ENCODE measurements at places on chromosomes 3 and 15.

GRCh38 chr3:120284747-120285507 lies at the start of gene GPR156:
TSS of gene GPR156 (minus strand) at chr3:120285222. CDS start at chr3:120244098, 41,124 bp downstream.
- DNase-seq = no peak

DNA sequence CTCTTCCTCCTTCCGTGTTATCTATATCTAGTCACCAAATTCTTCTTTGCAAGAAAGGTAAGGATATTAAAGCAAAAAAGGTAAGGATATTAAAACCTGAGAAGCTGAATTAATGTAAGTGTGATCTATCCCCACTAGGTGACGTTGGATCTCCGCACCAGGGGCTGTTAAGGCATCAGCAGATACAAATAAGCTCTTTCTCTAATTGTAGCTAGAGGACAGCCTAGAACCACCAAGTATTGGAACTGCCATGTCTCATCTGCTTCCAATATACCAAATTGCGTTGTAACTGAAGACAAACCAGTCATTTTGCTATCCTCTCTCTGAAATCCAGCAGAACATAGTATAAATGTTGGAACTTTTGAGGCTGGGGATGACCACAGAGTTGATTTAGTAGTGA lies 471.2 kb upstream of the TGFBR2 start:
- DNase-seq = no peak

GRCh38 chr3:51353691-51354090 lies 31.4 kb upstream of the MANF start:
- no peak for DNase-seq

DNA sequence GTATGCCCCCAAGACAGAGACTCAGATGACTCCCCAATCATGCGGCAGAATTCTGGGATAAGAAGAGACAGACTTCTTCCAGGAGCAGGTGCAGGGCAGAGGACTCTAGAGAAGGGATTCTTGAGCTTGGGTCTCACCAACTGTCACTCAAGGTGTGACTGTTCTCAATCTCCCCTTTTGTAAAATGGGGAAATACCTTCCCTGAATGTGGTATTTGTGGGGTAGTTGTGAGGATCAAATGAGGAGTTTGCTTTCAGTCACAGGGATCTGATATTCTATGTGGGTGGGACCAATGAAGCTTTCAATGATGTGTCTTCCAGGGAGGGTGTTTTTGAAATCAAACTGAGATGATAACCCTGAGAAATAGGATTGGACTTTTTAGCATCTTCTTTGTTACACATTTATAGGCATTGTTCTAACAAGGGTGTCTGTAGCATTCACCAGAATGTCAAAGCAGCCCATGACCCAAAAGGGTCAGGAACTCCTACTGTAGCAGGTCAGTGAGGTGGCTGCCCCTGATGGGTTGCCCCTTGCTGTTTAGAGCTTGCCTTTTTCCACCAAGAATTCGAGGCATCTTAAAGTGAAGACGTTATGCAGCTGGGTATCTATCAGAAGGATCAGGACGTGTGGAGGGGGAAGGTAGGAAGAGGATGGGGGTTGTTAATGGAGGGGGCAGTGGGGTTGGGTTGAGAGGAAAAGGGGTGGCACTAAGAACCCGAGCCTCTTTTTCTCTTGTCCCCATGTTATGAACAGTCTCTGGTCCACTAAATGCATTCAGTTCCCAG lies 28.8 kb downstream of the UMPS start:
- no peak for DNase-seq

DNA sequence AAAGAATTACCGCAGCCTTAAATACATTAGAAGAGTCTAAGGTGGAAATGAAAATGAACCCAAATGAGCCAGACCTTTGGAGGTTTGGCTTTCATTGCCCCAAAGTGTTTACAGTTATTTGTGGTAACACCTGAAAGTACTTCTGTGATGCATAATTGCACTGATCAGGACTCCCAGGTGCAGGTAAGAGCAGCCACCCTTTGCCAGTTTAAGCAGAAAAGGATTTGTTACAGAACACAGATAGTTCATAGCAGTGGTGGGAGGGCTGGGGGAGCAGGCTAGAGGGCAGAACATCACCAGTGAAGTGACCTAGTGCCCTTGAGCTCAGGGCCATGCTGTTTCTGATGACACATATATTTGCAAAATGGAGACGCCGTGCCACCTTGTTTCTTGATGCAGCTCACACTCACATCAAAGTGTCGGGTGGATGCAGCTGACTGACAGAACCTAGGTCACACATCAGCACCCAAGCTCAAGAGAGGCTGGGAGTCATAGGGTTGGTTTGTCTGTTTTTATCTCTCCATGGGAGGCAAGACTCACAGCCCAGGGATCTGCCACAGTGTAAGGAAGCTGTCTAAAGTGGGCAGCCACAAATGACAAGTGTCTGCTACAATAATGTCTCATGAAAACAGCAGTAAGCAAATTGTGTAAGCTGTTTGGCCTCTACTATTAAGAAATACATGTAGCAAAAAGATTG lies 49.1 kb downstream of the NEK11 start:
- DNase-seq = no peak

Measured in SJCRH30 (cell line).